NCI-H446 (cell line): ENCODE measurements at places on chromosomes 6 and 20.

GRCh38 chr20:2753461-2754040 lies 46.9 kb downstream of the CPXM1 start:
- no peak for DNase-seq

- no peak for DNase-seq
Measured at GRCh38 chr6:170210026-170210390, 80.9 kb downstream of the DLL1 start.

DNA sequence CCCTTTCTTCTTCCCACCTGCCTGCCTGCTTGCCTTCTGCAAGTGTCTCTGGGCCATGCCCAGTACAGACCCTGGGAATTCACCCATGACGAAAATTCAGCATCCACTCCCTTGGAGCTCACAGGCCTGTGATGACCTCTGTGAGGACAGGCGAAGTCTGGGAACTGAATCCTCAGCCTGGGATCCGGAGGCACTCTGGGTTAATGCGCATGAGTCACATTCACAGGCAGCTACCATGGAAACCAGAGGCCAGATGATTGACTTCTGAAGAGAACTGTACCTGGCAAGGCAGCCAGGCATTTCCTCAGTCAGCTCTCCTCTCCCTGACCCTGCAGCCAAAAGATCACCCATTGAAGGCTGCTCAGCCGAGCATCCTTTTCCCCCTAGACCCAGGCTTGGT lies 41.0 kb downstream of the SLC9A8 start:
- no peak for DNase-seq

GRCh38 chr20:51417250-51418136 lies 125.0 kb downstream of the NFATC2 start:
- no peak for DNase-seq

GRCh38 chr6:11392778-11393507 lies 144.6 kb upstream of the TMEM170B start:
- DNase-seq, result no peak

DNA sequence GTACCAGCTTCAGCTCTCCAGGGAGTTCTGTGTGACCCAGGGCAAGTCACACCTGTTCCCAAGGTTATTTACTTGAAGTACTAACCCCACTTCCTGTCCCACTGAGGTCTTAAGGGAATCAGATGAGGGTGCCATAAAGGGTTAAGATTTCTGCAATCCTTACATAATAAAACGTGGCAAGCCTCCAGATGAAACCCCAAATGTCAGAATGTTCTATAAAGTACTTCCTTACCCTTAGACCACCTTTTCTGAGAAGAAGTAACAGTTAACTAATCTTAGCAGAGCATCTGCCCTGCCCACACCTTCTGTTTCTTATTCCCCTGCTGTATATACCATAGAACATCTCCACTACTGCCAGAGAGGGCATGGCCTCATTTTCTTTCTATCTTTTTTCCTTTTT lies 6.0 kb upstream of the AVP start:
- DNase-seq, result no peak
